ENCODE measurements at places on chromosomes 5 and 9.

DNA sequence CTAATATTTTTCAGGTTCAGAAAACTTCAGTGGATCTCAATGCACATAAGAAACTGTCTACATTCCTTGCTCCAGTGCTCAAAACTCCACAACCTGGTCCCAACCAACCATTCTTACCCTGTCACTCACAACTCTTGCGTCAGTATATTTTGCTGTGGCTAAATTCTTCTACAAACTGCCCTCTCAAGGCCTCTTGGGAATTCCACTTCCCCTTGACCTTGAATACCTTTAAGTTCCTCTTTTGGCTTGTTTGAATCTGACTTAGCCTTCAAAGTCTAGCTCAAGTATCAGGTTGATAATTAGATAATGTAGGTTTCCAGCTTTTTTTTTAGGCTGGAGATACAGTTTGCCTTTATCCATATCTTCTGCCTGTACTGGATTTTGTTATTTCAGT, 128.3 kb downstream of the SLF1 start:
- no peak for DNase-seq

- DNase-seq: no peak
Measured at GRCh38 chr5:17214893-17215292, 2.5 kb upstream of the BASP1 start.

DNA sequence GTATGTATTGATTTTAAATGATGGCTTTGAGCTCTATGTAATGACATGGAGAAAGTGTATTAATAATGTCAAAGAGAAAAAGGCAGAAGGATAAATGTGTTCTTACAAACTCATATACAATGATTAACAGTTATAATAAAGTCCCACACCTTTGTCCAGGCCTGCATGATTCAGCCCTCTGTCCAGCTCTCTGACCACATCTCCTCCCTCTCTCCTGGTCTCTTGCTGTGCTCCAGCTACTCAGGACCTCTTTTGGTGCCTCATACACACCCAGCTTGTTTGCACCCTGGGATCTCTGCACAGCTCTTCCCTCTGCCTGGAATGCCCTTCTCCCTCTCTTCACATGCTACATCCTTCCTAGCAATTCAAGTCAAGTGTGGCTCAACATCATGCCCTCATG, 37.5 kb upstream of the DMRT1 start:
- DNase-seq: no peak

DNA sequence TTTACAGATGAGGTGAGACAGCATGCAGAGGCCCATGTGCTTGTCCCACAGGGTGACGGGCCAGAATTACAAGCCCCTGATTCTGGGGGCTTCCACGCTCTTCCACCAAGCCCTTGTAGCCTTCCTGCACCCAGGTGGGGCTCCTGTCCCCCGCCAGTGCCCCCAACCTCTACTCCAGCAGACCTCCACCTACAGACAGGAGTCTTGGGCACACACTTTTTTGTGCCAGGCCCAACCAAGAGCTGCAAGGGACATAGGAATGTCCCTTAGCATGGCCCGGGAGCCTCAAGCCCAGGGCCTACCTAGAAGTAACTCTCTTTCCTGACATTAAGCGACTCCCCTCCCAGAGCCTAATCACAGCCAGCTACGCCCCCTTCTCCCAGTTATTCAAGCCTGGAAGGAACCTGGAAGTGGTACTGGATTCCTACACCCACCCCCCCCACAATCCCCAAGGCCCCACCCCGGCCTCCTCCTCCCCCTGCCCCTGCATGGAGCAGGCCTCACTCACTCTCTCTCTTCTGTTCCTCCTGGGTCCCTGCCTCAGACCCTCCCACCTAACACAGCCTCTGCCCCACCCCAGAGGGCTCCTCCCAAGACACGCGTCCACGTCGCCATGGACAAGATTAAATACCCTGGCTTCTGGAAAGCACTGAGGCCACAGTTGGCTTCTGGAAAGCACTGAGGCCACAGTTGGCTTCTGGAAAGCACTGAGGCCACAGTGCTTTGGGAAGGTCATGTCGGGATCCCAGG, 30.5 kb downstream of the ADAMTS2 start:
- DNase-seq: no peak

- no peak for DNase-seq
Measured at GRCh38 chr9:120158221-120158620, 421.7 kb downstream of the CDK5RAP2 start.

DNA sequence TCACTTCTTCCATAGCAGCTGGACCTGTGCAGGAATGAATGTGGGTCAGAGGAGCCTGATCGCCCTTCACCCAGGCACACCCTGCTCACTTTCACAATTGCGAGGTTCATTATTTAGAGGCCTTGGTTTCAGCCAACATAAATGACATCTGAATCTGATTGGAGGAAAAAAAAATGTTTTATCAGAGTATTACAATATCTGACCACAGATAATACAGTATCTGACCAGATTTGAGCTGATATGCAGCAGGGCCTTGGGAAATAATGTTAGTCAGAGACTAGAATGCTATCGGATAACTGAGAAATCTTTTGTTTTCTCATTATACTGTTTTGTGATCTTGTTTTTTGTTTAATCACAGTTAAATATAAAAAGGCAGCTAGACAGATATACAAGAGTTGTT, 7.7 kb downstream of the ICE1 start:
- DNase-seq: no peak
